ENCODE measurements at places on chromosomes 2 and 18. TPM values are rescaled to one million over a fixed set of nuclear protein-coding genes. Genes with fewer than 3 reads are reported as not detected.
A peak's percentile ranks its signal among the peaks of the same experiment; 100 is the strongest.

Gene SLC23A3
- polyA plus RNA-seq, result 17.6 TPM

Gene STARD6
- 0.42 TPM for polyA plus RNA-seq

Gene ALPG
- not detected for polyA plus RNA-seq

Gene HOXD13
- 0.17 TPM for polyA plus RNA-seq

Gene TAF4B
- polyA plus RNA-seq, result 5.0 TPM

Gene CNGA3
- not detected for polyA plus RNA-seq

Gene AMER3
- 0.03 TPM for polyA plus RNA-seq

DNA sequence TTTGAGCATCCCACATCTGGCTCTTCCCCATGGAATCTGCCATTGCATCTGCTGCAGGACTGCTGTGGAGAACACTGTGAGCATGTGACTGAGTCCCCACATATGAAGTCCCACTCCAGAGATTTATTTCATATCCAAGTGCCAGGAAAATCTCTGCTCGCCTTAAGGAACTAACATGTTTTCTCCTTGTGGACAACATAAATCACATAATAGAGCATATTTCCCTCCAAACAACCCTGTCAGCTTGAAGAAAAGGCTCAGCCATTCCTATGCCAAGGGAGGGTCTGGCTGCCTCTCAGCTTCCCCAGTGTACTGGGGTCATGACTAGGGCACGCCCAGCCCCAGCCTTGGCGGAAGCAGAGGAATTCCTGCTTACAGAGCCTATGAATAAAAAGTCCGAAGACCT is 193.7 kb downstream of the DNER start:
- peak; percentile 73 for DNase-seq

- no peak for DNase-seq
These were observed 70.5 kb downstream of the ID2 start for GRCh38 chr2:8752385-8752784.

GRCh38 chr2:207123335-207123744 is 42.4 kb downstream of the KLF7 start:
- DNase-seq, result no peak

GRCh38 chr18:3245853-3246634 is 1.6 kb upstream of the MYL12A start:
- peak; percentile 89 for DNase-seq

DNA sequence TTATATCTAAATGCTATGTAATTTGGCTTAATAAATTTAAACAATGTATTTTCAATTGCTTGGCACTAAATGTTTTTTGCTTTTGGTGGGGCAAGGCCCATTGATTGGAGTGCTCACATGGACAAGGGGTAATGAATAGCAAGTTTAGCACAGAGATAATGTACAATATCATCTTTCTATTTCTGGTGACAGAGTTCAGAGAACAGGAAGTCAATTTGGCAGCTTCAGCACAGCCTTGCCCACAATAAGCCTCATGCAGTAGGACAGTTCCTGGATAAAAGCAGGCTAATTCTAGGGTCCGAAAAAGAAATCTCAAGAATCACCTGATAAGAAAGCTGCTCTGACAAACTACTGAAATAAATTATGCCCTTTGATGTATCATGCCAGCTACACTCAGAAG is 443.9 kb upstream of the FSHR start:
- no peak for DNase-seq

DNA sequence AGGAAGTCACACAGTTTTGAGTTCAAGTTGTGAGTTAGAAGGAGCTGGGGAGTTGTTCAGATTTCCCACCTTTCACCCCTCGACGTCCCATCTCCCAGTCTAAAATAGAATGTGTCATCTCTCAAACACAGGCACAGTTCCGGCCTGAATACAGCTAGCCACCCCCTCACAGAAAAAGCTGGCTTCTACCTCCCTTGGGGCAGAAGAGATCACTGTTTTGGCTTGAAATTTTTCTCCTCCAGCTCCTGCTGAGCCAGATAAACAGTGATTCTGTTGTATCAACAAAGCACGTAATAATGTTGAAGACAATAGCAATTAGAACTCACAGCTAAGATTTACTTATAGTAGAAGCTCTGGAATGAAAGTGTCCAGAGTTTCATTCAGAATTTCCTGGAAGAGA is 74.7 kb downstream of the KIAA2012 start:
- DNase-seq, result no peak

- no peak for DNase-seq
These were observed 102.6 kb upstream of the HS6ST1 start for GRCh38 chr2:128421286-128421685.

DNA sequence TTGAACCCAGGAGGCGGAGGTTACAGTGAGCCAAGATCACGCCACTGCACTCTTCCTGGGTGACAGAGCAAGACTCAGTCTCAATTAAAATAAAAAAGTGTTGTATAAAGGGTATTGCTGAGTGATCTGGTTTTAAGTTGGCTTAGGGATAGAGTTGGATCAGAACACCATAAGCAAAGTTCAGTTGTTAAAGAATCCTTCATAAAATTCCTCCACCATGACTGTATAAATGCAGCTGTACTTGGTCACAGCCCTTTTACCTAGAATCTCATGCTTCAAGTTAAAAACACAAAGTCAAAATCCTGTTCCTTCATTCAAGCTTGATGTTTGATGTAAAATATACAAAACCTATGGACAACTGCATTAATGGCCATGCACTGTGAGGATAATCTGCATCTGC is 33.4 kb upstream of the PNO1 start:
- DNase-seq, result no peak

GRCh38 chr2:103616891-103617290 is 855.1 kb downstream of the TMEM182 start:
- DNase-seq, result no peak

DNA sequence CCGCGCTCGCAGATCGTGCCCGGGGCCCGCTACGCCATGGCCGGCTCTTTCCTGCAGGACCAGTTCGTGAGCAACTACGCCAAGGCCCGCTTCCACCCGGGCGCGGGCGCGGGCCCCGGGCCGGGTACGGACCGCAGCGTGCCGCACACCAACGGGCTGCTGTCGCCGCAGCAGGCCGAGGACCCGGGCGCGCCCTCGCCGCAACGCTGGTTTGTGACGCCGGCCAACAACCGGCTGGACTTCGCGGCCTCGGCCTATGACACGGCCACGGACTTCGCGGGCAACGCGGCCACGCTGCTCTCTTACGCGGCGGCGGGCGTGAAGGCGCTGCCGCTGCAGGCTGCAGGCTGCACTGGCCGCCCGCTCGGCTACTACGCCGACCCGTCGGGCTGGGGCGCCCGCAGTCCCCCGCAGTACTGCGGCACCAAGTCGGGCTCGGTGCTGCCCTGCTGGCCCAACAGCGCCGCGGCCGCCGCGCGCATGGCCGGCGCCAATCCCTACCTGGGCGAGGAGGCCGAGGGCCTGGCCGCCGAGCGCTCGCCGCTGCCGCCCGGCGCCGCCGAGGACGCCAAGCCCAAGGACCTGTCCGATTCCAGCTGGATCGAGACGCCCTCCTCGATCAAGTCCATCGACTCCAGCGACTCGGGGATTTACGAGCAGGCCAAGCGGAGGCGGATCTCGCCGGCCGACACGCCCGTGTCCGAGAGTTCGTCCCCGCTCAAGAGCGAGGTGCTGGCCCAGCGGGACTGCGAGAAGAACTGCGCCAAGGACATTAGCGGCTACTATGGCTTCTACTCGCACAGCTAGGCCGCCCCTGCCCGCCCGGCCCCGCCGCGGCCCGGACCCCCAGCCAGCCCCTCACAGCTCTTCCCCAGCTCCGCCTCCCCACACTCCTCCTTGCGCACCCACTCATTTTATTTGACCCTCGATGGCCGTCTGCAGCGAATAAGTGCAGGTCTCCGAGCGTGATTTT is 7.6 kb downstream of the TBR1 start:
- DNase-seq, result no peak

GRCh38 chr2:169069341-169069740 is at the start of gene DHRS9:
TSS of gene DHRS9 (plus strand) at chr2:169069563. CDS start at chr2:169081582, 12,019 bp downstream.
- DNase-seq, result no peak

- DNase-seq, result no peak
These were observed 171.9 kb upstream of the ACAA2 start for GRCh38 chr18:49985236-49985635.

- DNase-seq, result no peak
These were observed 8.9 kb downstream of the ASPRV1 start for GRCh38 chr2:69952336-69953115.

DNA sequence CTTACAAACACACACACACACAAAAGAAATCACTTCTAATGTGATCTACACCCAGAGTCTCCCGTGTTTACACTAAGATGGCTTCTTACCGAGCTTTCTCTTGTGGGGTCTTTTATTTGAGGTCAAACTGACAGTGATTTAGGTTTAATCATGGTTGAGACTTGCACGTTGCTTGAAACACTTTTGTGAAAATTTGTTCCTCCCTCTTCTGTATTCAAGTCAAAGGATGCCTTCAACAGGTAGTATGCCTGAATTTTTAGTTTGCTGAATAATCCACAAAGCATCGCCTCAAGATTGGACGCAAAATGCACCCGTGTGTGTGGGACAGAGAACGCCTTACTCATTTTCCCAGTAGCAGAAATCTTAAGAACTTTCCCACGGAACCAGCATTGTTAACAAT is 4.0 kb upstream of the ZNF516 start:
- DNase-seq, result no peak

DNA sequence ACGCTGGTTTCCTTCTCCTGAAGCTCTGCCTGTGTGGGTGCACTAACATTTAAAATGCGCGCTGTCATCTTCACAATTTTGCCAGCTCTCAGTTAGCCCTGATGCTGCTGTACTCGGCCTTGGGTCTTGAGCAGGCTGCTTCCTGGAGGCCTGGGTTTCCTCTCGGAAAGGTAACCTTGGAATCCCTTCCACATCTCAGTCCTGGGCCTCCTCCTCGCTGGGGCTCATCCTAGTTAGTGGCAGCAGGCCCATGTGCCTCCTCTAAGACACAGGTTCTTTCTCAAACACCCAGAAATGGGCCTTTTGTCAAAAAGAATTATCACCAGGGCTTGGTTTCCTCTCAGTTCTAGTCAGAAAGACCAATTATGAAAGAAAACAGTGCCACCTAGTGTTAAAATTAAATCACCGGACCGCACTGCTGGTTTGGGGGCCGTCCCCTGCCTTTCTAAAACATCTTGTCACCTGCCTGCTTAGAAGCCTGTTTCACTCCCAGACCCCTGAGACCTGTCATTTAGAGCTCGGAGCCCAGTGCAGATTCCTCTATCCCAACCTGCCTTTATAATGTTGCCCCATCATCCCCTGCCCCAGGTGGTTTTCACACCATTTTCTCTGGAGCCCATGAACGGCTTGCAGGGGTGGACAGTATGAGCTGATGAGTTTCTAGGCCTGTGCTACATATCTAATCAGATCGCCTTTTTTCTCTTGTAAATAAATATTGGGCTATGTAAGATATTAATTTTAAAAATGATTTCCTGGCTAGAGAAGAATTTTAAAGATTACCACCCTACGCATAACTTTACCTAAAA is 42.4 kb downstream of the HK2 start:
- peak; percentile 41 for DNase-seq

DNA sequence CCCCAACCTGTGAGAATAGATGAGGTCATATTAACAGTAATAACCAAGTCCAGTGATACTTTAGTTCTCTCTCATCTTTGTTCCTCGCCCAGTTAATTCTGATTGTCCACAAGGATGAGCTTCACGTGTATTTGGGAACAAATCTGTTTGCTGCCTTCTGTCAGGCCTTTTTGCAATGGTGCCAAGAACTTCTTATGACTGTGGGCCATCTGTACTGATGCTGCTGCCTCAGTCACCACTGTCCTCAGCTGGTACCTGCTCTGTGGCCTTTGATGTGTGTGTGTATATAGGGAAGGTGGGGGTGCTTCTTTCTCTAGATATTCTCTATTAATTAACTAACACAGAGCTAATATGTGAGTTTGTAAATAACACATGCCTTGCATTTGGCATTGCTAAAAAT is 392.9 kb downstream of the TGIF1 start:
- no peak for DNase-seq

- DNase-seq, result no peak
These were observed 95.1 kb downstream of the MYO5B start for GRCh38 chr18:50099725-50100407.

DNA sequence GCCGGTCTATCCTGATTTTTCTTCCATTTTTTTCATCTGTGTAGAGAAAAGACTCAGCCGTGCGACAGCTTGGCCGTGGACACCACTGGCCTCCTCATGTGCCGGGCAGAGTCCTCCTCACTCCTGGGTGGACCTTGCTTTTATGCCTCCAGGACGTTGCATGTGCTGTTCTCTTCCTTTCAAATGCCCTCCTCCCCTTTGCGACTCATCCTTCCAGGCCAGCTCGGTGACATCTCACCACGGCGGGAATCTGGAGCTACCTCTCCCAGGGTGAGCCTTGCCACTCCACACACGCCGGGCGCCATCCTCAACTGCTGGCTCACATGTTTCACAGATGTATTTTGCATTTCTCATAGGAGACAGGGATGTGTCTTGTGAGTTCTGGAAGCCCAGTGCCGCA is 198.5 kb upstream of the HDAC4 start:
- DNase-seq, result no peak

GRCh38 chr2:202508686-202509085 is 126.1 kb upstream of the FAM117B start:
- DNase-seq, result no peak

GRCh38 chr2:156592809-156593593 is 156.8 kb downstream of the GPD2 start:
- DNase-seq, result no peak

DNA sequence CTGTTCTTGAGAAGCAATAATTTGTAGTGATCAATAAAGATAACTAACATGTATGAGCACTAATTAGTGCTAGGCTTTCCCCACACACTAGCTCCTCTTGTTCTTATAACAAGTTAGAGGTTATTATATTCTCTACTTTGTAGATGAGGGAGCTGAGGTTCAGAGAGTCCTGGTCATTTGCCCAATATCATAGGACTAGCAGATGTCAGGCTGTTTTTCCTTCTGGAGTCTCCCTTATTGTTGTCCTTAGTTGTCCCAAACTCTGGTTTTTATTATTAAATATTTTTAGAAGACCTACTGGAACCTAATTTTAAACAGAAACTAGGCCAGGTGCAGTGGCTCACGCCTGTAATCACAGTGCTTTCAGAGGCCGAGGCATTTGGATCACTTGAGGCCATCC is 16.5 kb upstream of the TTC39C start:
- no peak for DNase-seq

DNA sequence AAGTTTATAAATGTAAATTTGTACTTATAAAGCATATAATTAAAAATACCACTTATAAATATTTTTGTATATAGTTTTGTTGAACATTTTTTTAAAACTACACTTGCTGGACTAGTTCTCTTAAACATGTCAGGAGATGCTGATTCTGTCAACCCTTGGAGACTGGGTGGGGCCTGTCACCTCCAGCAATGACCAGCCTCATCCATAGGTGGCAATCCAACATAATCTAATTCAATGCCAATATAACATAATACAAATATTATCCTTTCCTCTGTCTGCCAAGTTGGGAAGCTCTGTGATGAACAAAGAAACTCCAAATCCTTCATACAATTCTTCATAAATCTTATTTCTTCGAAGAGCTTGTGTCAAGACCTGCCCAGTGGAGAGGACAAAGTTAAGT is 140.4 kb downstream of the RBMS1 start:
- no peak for DNase-seq

GRCh38 chr18:23943903-23944624 is 70.5 kb upstream of the TTC39C start:
- no peak for DNase-seq
